ENCODE measurements at places on chromosomes 6 and 20.

DNA sequence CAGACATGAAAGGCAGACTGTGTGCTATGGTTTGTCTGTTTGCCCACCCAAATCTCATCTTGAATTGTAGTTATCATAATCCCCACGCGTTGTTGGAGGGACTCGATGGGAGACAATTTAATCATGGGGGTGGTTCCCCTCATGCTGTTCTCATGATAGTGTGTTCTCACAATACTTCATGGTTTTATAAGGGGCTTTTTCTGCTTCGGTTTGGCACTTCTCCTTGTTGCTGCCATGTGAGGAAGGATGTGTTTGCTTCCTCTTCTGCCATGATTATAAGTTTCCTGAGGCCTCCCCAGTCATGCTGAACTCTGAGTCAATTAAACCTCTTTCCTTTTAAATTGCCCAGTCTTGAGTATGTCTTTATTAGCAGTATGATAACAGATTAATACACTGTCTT lies 47.2 kb upstream of the MICB start:
- DNase-seq, result no peak

DNA sequence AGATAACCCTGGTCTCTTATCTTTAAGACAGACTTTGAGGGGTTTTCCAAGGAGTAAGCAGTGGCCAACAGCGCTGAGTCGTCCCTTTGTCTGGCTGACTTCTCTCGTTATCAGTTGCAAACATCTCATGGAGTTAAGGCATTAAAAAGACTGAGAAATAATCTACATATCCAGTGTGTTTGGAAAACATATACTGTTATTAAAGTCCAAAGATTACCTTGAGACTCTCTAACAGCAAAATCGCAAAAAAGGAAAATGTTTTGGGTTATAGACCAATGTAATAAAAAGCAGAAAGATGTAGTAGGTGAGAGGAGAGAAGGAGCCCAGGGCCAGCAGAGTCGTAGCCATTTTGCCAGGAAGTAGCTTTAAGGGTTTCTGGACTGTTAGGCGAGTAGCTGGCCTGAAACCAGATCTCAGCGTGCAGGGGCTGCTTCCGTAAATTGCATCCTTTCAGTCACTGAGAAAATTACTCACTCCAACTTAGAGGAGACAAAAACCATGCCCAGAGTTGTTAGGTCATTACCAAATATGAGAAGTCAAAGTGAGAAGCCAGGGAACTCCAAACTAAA lies 24.6 kb downstream of the MYLK4 start:
- DNase-seq, result no peak

GRCh38 chr20:23350904-23351838 lies 580 bp downstream of the NXT1 start:
- no peak for DNase-seq

DNA sequence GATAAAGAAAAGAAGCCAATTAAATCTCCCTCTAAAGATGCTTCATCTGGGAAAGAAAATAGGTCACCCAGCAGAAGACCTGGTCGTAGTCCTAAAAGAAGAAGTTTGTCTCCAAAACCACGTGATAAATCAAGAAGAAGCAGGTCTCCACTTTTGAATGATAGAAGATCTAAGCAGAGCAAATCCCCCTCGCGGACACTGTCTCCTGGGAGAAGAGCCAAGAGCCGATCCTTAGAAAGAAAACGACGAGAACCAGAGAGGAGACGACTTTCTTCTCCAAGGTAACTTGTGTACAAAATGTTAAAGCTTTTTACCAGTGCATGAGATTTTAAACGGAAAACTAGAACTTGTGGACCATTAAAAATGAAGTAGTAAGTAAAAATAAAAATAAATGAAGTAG lies 46.5 kb downstream of the FAM217A start:
- no peak for DNase-seq

GRCh38 chr6:781350-781961 lies 88.5 kb upstream of the EXOC2 start:
- no peak for DNase-seq

GRCh38 chr6:80622641-80623040 lies 516.2 kb downstream of the BCKDHB start:
- no peak for DNase-seq

DNA sequence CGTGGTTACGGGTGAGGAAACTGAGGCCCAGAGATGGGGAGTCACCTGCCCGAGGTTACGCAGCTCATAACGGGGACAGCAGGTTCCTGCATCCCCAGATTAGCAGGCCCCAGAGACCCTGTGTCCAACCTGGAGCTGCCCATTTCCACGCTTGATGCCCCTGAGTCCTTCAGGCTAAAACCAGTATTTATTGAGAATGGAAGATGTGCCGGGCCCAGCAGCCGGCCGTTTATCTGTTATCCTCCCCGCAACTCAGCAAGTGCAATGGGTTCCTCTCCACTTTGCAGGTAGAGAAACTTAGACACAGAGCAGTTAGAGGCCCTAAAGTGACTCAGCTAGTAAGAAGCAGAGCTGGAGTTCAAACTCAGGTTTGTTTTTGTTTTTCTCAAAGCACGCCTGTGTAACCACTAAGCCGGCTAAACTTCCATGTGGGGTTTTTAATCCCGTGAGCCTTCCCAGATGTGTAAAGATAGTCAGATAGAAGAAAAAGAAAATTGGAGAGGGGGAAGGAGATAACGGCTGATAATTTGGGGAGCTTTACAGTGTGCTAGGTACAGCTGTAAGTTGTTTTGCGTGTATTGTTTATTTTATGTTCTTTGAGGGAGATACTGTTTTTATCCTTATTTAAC lies 775 bp downstream of the PFDN4 start:
- DNase-seq, result no peak

DNA sequence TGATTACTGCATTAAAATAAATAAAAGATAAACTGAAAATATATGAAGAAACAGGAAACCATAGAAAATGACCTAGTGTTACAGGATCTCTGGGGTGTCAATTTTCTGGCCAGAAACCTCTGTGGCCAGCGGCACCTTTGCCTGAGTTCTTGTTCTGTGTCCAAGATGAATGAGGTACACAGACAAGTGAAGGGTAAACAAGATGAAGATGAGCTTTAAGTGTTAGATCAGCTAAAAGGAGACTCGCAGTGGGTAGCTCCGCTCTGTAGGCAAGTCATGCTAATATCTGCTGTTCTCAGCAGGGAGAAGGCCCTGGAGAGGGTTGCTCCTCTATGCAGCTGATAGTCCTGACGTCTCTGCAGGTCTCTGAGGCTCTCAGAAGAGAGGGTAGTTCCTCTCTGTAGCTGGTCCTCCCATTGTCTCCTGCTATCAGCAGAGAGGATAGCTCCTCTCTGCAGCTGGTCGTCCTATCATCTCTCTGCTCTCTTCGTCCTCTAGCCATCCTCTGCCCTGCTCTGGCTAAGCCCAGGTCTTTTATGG lies 35.9 kb upstream of the TBC1D22B start:
- DNase-seq, result no peak

DNA sequence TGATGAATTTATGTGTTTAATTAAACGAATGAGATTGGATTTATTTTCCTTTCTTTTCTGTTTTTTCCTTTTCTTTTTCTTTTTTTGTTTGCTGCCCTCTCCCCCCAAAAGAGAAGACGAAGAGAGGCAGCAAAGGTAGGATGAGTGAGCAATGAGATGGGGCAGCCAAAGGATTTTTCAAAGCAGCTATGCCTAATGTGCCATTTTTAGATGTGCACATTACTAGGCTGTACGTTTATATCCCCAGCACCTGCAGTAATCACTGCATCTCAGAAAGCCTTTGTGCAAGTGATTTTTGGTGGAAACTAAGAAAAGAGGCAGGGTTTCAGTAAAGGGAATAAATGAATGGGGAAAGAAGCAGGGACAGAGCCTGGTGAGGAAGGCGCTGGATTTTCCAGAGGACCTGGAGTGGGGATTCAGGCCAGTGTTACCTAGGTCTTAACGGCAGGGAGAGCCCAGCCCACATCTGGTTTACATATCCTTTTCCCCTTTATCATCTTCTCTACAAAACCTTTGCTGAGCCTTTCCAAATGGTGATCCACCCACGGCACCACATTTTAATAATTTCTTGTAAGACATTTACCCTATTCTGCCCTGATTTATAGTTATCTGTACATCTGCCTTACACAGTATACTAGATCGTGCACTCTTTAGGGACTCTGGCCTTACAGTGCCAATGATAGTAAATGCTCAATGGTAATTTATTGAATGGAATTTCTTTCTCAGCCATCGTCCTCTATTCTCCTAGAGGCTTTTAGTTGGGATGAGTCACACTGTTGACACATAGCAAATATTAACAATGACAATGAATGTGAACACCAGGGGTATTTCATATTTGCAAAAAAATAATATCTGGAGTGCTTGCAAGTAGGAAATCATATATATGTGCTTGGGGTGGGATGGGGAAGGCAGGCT lies 38.3 kb upstream of the ATXN1 start:
- no peak for DNase-seq

DNA sequence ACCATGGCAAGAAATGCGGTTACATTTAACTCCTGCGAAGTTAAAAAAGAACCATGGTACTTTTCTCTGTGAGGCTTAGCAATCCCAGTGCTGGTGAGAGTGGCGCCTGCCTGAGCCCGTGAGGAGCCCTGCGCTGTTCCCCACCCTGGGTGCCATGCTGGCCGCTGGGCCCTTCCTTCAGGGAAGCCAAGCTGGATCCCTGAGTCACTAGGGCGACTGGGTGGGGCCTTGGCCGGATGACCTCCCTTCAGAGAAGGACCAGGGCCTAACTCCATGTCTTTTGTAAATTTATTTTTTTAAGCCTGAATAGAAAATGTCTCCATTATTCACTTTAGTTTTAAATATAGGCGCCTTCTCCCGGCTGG lies 209.1 kb downstream of the ERMARD start:
- DNase-seq, result no peak

- no peak for DNase-seq
Observed at GRCh38 chr6:95935736-95936135, 80.0 kb upstream of the FUT9 start.

GRCh38 chr6:46113370-46113769 lies 16.4 kb upstream of the ENPP4 start:
- no peak for DNase-seq

GRCh38 chr6:51021171-51021570 lies 202.5 kb downstream of the TFAP2B start:
- DNase-seq, result no peak

DNA sequence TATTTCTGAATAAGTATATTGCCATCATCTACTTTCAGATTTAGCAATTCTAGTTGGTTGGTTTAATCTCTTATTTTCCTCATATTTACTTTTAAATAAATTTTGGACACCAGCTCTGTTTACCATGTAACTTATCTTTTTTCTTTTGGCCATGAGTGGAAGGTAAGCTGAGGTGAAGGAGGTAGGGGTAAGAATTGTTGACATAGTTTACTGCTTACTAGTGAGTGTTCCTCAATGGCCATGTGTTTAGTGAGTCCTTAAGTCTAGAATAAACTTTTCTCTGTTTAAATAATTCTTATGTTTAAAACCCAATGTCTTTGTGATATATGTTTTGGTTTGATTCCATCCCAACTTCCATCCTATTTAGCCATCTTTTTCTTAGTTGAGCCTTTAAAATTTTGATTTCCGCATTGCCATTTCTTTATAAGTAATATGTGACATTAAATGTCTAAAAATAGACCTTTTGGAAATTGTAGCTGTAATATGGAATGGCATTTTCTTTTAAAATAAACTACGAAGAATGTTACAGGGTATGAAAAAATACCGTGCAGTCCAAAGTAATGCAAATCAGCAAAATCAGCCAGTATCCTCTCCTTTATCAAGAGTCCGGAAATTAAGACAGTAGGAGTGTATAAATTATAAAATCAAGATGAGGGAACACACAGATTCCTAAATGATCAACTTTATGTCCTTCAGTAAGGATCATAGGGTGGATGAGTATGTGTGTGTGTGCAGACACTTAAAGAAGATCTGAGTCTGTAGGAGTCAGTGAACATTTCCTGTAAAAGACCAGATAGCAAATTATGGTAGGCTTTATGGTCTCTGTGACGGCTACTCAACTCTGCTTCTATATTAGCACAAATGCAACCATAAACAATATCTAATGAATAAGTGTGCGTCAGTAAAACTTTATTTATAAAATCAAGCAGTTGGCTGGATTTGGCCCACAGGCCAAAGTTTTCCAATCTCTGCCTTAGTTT lies 10.3 kb downstream of the STXBP5 start:
- DNase-seq, result no peak

DNA sequence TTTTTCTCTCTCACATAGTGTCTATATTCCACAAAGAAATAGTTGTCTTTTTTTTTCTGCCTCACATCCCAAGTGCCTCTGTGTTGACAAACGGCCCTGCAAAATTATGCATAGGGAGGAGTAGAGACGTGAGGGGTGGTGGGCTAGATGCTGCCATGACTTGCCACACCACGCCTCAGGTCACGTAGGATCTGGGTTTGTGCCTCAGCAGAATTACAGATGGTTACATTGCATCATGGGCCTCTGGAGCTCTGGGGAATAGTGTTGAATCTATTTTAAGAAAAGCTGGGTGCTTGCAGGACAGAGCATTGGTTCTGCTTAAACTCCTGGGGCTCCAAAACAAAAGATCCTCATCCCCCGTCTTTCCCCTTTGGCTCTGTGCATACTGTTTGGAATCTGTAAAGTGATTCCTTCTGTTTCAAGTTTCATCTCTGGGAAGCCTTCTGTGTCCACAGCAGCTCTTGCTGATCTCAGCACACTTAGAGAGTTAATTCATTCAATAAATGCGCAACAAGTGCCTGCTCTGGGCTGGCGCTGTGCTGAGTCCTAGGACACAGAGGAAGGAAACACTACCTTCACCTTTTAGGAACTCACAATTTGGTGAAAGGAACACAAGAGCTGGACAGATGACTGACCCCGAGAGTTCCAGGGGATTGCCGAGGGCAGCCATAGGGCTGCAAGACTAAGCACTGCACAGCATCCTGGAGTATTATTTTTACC lies 2.4 kb downstream of the FANCE start:
- DNase-seq, result no peak

GRCh38 chr6:5103250-5103649 lies 18.1 kb downstream of the PPP1R3G start:
- DNase-seq, result no peak

- DNase-seq, result no peak
Observed at GRCh38 chr6:157096522-157096921, 226.8 kb downstream of the TMEM242 start.

- no peak for DNase-seq
Observed at GRCh38 chr6:453152-453551, 61.6 kb downstream of the IRF4 start.

GRCh38 chr20:57265336-57265996 lies 975 bp downstream of the BMP7 start:
- DNase-seq, result no peak

GRCh38 chr6:22017766-22018165 lies 279.1 kb downstream of the PRL start:
- DNase-seq, result no peak

- no peak for DNase-seq
Observed at GRCh38 chr6:150584596-150584995, 15.1 kb upstream of the PLEKHG1 start.

GRCh38 chr6:13014504-13015378 lies 298.2 kb downstream of the PHACTR1 start:
- no peak for DNase-seq

DNA sequence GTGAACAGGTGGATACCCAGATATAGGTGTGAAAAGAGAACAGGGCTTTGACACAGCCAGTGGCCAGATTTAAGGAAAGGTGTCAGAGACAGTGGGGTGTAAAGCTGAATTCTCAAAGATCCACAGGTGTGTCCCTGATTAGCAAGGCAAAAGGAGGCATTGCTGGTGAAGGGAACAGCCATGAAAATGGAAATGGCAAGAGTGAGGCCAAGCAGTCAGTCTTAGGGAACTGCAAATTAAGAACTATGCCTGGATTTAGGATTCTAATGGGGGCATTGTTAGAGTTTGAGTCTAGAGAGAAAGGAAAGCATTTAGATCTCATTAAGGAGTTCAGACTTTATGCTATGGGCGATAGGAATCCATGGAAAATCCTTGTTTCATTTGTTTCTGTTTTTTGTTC lies 789.2 kb downstream of the MAFB start:
- DNase-seq, result peak; percentile 57

- no peak for DNase-seq
Observed at GRCh38 chr6:91094341-91094740, 507.5 kb upstream of the MAP3K7 start.
